ENCODE measurements at places on chromosomes 1 and 21. TPM values are rescaled to one million over a fixed set of nuclear protein-coding genes. Genes with fewer than 3 reads are reported as not detected.

GPR37L1 gene
- polyA plus RNA-seq: 0.08 TPM

LRRC53 gene
- not detected for polyA plus RNA-seq

GRCh38 chr1:32341971-32342370 is 5.9 kb upstream of the MARCKSL1 start:
- DNase-seq: no peak

DNA sequence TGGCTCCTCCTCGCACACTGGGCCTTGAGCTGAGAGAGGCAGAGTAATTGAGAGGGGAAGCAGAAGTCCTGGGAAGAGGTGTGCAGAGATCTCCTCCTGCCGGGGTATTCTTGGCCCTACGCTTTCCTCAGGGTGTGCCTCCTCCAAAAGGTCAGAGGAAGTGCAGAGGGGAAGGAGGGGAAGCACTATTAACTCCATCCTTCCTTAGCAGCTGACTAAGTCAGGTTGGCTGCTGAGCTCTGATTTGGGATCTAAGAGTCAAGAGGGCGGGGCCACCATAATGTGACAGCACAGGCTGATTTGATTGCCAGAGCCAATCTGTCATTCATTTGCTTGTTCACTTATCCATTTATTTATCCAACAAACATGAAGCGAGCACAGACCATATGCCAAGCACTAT is 12.3 kb downstream of the ATP2B4 start:
- DNase-seq: no peak

UMODL1 gene
- polyA plus RNA-seq: not detected

LYPLAL1 gene
- polyA plus RNA-seq: 29.6 TPM

DNA sequence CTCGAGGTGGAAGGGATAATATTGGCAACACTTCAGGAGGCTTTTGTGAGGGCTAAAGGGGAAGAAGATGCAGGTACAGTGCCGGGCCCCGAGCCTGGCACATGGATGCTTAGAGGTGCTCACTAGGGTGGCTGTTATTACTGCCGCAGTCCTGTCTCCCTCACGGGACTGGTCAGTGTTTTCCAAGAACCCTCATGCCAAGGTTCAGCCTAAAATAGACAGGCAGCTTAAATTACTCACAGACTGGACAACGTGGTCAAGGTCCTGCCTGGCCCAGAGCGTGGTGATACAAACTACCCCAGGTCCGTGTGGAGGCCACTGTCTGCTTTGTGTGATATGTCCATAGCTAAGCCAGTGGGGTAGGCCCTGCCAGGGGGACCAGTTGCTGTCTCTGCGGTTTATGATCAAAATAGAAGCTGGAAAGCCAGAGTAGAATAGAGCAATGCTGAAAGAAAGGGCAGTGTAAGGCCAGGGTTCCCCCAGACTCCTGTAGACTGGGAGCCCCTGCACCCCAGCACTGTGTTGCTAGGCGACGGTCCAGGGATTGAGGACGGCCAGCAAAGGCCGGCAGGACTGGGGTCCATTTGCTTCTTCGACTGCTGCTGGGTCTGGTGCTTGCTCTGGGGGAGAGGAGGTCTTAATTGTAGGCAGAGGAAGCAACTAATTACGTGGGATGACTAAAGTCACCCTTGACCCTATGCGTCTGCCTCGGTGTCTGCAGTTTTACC is 36.1 kb downstream of the ELAPOR1 start:
- no peak for DNase-seq

GRCh38 chr1:160739098-160739511 is at the start of gene SLAMF7:
SLAMF7 (plus strand) TSS chr1:160739247; CDS start chr1:160739302, 55 bp downstream.
- no peak for DNase-seq

SLC44A5 gene
- 0.30 TPM for polyA plus RNA-seq

DNA sequence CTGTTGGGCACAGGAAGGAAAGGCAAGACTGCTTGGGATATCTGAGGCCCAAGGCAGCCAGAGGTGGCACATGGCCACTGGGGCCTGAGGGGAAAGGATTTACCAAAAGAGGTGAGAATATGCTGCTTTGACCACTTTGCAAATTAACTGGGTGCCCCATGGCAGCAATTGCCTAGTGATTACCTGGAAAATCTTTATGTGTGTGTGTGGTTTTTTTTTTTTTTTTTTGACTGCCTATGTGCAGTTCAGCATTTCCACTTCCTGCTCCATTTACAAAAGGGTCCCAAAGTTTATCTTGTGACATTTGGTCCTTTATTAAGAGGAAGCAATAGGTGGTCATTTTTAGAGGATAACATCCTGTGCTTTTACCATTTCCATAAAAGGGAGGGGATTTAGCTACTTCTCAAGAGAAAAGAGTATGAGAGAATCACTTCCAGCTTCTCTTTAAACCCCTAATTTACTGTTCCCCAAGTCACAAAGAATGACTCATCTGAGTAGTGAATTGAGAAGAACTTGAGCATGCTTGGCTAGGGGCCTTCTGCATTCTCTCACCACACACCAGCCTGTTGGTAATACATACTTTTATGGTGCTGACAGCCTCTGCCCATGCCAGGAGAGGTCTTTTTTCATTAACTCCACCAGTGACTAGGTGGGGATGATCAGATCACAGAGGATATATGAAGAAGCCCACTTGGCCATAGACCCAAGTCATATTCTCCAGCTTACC is 52.1 kb downstream of the SYDE2 start:
- no peak for DNase-seq

- no peak for DNase-seq
Measured at GRCh38 chr1:84758968-84759491, 68.8 kb upstream of the SSX2IP start.

- no peak for DNase-seq
Measured at GRCh38 chr1:42930178-42931107, 28.2 kb downstream of the SLC2A1 start.

- DNase-seq: no peak
Measured at GRCh38 chr1:65255035-65255655, 54.2 kb upstream of the DNAJC6 start.

- no peak for DNase-seq
Measured at GRCh38 chr1:248847181-248847955, 9.3 kb downstream of the ZNF672 start.

TIE1 gene
- 42.5 TPM for polyA plus RNA-seq

GRCh38 chr1:51088474-51088873 is 13.6 kb upstream of the C1orf185 start:
- DNase-seq: no peak

DNA sequence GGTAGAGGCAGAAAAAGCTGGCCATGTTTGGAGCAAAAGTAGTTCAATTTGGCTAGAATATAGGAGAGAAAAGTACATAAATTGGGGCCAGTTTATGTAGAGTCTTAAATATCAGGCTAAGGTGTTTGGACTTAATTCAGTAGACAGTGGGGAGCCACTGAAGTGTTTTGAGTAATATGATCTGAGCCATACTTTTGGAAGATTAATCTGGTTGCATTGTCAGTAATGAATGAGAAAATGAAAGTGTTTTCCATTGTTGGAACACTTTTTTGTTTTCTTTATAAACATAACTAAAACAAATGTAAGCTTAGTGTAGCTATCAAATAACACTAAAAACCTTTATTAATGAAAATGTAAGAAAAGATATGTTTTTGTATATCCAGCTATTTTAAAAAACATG is 42.1 kb downstream of the POU2F1 start:
- DNase-seq: no peak

- no peak for DNase-seq
Measured at GRCh38 chr1:150954708-150955107, 19.9 kb downstream of the CERS2 start.

- no peak for DNase-seq
Measured at GRCh38 chr21:17455028-17455353, 57.9 kb upstream of the CXADR start.

- no peak for DNase-seq
Measured at GRCh38 chr1:187987236-187987776, 1158.6 kb downstream of the PLA2G4A start.

TNFRSF14 gene
- polyA plus RNA-seq: 11.2 TPM

CLCA1 gene
- not detected for polyA plus RNA-seq

- DNase-seq: no peak
Measured at GRCh38 chr1:178057141-178057765, 36.7 kb upstream of the RASAL2 start.

HIVEP3 gene
- 2.1 TPM for polyA plus RNA-seq

DNA sequence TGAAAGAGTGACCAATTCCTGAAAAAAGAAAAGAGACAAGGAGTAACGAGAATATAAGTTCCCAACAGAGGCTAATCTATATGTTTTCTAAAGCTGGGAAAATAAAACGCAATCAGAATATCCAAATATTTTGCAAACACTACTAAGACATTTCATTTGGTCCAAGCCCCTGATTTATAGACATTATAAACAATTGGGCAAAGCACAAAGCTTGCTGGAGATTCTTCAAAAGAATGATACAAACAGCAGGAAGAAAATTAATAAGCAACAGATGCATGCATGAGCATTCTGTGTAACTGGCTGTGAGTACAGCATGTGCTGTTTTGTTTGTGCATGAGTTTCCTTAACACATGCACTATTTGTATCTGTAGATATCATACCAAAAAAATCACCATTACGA is 552.9 kb downstream of the LTN1 start:
- no peak for DNase-seq

DNA sequence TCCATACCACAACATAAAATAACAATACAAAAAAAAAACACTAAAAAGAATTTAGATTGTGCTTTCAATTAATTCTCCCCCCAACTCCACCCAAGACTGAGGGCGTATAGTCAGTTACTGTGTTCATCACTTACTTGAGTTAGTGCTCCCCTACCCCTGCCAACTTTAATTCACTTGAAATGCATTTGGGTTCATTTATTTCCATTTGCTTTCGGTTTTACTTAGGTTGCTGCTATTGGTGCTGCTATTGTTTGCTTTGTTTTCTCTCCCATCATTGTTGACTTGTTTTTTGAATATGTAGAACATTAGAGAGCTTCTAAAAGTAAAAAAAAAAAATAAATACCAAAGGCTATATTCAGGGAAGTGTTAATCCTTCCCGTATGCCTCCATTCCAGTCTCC is 10.7 kb upstream of the CYYR1 start:
- no peak for DNase-seq

- no peak for DNase-seq
Measured at GRCh38 chr1:246629976-246630375, 63.7 kb downstream of the CNST start.

DNA sequence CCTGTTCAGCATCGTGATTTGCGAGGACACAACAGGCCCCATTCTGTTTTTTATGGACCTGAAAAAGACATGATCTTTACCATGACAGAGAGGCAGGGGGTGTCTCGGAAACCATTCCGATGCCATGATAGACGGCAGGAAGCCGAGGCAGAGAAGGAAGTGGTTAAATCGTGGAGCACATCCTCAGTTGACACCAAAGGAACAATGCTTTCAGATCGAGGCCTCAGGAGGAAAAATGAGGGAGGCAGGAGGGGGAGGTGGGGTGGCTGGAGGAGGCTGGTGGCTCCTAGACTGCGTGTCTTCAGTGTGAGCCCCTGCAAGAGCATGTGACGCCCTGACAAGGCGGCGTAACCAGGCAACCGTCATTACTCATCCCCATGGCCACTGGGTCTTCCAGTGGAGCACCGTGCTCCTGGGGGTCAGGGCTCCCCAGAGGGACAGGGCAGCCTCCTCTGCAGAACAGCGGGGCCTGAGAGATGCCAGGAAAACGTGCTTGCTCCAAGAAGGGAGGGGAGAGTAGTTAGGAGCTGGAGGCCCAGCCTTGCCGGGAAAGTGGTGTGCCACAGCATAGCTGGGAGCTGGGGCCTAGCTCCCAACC is 172.8 kb upstream of the TMEM51 start:
- DNase-seq: no peak

SPRR5 gene
- not detected for polyA plus RNA-seq

VANGL2 gene
- 8.6 TPM for polyA plus RNA-seq

GRCh38 chr1:115063228-115063901 is 25.9 kb downstream of the TSPAN2 start:
- no peak for DNase-seq

DNA sequence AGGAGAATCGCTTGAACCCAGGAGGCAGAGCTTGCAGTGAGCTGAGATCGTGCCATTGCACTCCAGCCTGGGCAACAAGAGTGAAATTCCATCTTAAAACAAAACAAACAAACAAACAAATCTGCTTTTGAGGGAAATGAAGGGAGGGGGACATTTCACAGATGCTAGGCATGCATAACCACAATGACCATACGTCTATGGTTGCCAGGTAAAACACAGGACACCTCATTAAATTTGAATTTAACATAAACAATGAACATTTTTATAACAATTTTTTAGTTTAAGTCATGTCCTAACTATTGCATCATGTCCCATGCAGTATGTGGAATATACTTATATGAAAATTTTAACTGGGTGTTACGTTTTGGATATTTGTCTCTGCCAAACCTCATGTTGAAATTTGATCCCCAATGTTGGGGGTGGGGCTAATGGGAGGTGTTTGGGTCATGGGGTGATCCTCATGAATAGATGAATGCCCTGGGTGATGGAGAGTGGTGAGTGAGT is 31.0 kb upstream of the ZBTB18 start:
- no peak for DNase-seq

- DNase-seq: no peak
Measured at GRCh38 chr1:113046569-113046968, 26.4 kb upstream of the LRIG2 start.

DNA sequence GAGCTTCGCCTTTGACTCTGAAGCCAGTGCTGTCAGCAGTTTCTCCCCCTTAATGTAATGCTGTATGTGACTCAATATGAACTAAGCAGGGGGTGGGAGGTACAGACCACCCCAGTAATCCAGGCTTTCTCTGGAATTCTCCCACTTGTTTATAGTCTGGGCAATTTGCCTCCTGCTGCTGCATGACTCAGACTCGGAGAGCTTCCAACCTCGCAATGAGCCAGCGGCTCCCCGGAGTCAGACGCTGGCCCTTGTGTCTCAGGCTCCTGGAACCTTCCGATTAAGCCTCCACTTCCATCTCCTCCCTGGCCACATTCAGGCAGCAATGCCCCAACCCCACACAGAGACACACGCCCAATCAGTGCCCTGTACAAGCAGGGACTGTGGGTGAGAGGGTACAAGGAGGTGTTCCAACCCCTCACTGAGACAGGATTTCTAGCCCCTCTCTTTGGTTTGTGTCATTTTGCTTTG is 471.7 kb upstream of the VAMP3 start:
- DNase-seq: peak; percentile 77

DNA sequence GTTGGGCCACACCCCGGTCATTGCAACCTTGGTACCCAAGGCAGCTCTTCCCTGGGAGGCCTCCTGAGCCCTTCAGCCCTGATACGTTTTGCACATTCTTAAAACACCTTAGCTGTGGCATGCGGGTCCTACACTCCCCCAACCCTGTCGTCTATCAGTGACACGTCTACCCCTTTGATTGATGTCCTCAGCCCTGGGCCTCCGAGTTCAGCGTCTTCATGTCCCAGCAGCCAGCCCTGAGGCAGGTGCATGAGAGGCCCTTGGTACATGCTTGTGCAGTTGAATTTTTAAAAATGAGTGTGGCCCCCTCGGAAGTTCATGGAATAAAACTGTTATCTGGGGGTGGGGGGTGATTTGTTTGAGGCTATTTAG is 38.9 kb upstream of the ADARB1 start:
- no peak for DNase-seq
